Fibroblast of lung (primary cell): ENCODE measurements at places on chromosomes 16 and 17.
A peak's percentile ranks its signal among the peaks of the same experiment; 100 is the strongest.

- DNase-seq: no peak
Observed at GRCh38 chr16:89219365-89219764, 1.9 kb downstream of the ZNF778 start.

DNA sequence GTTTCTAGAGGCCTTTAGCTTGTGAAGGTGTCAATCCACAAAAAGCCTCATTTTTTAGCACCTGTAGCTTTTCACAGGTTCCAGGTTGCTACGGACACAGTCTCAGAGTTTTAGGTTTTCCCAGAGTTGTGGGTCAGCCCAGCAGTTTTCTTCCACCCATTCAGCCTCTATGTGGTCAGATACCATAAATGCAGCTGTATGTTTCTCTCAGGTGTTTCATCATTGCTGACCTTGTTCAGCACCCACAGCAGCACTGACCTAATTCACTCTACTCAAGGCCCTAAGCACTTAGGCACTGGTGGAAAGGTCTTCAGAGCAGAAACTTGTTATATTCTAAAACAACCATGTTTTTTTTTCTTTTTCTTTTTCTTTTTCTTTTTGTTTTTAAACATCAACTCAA, 15.0 kb upstream of the SPACA3 start:
- DNase-seq: no peak

GRCh38 chr16:12685806-12686205, 117.9 kb downstream of the CPPED1 start:
- no peak for DNase-seq

GRCh38 chr16:47925811-47926460, 229.9 kb downstream of the ABCC12 start:
- DNase-seq: no peak

GRCh38 chr17:42702446-42702845, 20.1 kb downstream of the CNTNAP1 start:
- no peak for DNase-seq

DNA sequence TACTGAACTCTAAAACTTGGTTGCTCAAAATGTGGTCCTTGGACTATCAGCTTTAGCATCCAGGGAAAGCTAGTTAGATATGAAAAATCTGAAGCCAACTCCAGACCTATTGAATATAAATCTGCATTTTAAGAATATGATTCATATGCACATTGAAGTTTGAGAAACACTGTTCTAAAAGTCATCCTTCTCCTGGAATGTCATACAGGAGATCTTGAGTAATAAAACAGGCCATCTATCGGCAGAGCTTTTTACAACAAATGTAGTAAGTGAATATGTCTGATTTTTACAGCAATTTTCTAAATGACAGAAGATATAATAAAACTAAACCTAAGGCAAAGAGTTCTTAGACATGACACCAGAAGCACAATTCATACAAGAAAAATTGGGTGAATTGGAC, 140.4 kb downstream of the PMP22 start:
- DNase-seq: no peak

DNA sequence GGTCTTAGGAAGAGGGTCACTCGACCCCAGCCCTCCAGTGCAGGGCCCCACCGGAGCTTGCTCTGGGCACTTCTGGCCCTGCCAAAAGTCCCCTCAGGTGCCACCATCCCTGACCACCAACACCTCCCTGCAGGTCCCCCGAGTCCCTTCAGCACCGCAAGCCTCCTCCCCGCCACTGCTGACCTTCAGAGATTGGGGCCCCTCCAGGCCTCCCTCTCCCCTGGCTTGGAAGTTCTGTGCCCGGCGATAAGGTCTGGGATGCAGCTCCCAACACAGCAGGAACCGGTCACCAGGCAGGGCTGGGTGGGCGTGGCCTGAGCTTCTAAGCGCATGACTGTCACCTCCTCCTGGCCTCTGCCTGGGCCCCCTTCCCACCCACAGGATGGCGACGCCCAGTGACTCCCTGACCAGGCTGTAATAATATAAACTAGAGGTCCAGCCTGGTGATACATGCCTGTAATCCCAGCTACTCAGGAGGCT, 11.2 kb downstream of the PIEZO1 start:
- DNase-seq: peak; percentile 72

DNA sequence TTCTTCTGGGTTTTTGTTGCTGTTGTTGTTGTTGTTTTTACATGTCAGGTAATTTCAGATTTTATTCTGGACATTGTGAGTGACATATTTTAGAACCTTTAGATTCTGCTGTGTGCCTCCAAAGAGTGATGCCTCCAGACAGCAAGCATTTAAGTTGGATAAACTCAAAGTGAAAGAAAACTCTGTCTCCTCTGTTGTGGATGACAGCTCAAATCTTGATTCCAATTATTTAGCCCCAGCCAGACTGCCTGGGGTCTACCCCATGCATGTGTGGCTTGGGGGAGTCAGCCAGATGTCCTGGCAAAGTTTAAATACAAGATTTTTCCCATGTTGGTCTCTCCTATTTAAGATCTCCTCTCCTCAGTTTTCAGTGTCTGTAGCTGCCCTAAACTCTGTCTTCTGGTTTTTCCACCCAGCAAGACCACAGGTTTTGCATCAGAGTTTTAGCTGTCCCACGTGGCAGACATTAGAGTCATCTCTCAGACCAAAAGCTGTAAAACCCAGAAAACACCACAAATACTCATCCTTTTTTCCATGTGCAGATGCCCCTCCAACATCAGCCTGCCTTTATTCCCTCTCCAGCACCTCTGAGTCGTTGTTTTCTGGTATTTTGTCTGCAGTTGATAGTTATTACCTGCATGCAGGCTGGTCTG, 19.4 kb upstream of the ZNF469 start:
- no peak for DNase-seq

DNA sequence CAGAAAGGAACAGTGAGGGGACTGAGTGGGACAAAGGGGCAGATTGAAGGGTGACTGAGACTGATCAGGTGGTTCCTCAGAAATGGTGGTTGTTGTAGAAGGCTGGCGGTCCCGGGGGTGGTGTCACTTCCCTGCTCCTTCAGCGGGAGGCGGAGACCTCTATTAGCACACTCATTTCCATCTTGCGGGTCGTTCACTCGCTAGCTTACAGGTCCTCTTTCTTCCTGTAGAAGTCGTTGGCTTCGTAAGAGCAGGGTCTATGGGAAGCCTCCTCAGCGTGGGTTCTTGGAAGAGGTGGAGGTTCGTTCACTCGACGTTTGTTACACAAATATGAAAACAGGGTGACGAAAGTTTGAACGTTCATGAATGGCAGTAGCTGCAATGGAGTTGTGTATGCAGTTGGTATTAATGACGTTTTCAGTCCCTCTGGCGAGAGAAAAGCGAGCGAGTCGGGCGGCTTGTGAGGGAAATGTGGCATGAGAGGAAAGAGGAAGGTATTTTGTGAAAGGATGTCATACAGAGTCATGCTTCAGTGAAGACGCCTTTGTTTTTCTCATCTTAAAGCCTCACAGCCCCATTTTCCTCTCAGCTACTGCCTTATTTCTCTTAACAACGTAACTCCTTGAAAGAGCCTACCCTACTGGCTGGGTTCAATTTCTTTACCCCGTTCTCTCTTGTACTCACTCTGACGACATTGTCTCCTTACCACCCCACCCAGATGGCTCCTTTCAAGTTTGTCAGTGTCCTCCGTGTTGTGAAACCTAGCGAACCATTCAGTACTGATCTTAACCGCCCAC, 667 bp downstream of the EFCAB13 start:
- peak; percentile 62 for DNase-seq

- DNase-seq: no peak
Observed at GRCh38 chr16:77393955-77394354, 40.9 kb downstream of the ADAMTS18 start.

- peak; percentile 28 for DNase-seq
Observed at GRCh38 chr17:78107457-78107856, 21.1 kb downstream of the TMC6 start.

DNA sequence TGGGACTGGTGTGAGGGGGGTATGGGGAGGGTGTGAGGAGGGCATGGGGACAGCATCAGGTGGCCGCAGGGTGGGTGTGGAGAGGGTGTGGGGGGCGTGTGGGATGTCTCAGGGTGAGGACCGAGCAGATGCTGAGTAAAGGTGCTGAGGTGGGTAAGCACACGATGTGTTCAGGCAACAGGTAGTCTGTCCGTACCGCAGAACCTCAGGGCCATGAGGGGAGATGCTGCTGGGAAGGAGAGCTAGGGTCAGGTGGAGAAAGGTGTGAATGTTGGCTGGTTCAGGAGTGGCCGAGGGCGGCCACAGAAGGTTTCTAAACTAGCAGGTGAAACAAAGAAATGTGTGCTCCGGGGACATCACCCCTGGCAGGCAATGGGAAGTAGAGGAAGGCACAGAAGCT, 80.0 kb upstream of the CDH5 start:
- DNase-seq: no peak

GRCh38 chr16:2675714-2676113, 6.6 kb upstream of the KCTD5 start:
- DNase-seq: peak; percentile 31

GRCh38 chr17:44935116-44935515, 12.5 kb downstream of the KIF18B start:
- no peak for DNase-seq

DNA sequence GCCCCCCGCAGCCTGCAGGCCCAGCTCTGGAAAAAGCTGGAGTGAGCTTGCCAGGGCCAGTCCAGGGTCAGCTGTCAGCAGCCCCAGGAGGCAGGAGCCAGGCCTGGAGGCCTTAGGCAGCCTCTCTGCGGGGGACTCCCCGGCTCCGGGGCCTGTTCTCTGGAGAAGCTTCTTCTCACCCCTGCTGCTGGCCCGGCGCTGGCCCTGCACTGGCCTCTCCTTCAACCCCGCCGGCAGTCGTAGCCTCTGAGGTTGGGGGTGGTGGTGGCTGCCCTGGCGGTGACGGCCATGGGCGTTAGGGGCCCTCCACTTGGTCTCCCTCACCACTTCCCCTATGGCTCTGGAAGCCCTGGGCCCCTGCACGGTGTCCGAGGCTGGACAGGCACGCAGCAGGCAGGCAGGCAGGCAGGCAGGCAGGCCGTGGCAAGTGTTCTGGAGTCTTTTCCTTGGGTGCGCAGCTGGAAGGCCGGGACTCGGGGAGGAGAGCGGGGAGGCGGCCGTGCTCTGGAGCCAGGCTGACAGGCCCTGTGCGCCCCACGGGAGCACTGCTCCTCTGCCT, 2.1 kb downstream of the FOXF1 start:
- no peak for DNase-seq

DNA sequence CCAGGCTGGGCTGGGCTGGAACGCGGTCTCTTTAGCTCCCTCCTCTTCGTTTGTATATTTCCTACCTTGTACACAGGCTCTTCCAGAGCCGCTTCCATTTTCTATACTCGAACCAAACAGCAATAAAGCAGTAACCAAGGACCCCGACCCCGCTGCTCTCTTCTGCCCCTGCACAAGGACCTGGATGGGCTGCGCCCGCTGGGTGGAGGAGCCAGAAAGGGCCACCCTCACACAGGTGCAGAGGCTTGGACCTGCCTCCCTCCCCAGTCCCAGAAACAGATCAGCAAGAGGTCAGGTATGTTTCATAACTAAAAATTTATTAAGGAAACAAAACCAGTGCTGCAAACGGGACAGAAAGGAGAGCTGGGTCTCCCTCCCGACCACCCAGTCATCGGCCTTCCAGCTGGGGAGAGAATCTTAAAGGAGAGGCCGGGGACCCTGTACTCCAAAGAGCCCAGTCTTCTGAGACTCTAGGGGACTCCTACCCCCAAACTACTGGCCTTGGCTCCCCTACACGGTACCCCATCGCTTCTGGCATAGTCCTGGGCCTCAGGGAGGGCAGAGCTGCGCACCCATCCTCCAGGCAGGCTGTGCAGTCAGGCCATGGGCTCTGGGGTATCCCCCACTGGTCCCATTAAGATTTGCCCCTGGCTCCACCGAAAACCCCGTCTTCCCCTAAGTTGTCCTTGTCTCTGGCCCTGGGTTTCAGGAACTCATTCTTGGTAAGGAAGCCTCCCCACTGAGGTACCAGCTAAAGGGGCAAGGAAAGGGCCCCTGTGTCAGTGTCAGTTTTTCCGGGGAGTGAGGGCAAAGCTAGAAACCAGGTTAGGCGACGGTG, 4.9 kb downstream of the HIC1 start:
- no peak for DNase-seq
